ENCODE measurements at places on chromosomes 12 and 14.

DNA sequence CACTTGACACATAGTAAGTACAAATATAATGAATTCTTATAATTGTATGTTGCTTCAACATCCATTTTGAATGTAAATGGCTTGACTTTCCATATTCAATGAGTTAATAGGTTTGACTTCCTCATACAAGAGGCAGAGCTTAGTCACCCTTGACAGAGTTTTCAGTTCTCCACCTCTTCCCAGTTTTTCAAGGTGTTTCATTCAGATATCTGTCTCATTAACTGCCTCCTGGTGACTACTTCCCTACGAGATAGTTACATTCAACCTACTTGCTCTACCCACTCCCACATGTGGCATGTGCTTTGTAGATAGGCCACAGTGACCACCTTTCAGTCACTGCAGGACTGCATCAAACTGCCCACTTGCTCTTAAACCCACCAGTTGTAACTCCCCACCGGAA is 60.0 kb downstream of the MYF5 start:
- no peak for DNase-seq

- DNase-seq, result no peak
These were observed 980.5 kb downstream of the FLRT2 start for GRCh38 chr14:86510491-86510890.

DNA sequence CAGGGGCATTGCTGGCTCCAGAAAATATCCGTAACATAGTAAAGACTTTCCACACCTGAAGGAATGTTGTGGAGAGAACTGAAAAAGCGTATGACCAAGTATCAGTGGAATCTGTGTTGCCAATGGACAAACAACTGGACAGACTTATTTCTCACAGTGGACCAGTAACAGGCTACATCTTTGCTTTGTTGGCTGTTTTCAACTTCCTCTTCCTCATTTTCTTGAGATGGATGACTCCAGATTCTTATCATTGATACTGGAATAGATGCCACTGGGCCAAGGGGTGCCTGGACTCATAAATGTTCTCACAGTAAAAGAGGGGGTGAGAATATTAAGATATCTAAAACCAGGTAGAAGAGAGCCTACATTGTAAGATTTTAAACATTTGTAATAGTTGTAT is 6.4 kb downstream of the GAS2L3 start:
- no peak for DNase-seq

GRCh38 chr12:16435875-16436554 is 88.6 kb downstream of the MGST1 start:
- no peak for DNase-seq

DNA sequence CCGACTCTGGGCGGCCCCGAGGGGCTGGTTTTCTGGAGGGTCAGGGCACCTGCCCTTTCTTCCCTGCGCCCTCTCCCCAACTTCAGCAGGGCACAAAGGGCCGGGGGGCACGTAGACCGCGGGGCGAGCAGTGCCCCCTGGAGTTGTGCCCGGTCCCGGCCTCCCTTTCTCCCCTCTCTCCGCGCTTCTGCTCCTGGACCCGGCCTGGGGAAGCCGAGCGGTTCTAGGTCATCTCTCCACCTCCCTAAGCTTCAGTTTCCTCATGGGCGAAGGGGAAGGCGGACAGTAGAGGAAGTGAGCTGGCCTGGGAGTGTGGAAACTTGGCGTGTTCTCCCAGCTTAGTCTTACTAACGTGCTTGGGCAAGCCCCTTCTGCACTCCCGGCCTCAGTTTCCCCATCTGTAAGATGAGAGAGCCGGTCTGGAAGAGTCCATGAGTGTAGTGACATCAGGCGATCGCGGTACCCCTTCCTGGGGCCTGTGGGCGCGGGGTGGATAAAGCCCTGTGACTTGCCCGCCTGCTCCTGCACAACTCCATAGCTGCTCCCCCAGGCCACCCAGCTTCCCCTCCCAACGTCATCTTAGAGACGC is 158.6 kb upstream of the PARP11 start:
- DNase-seq, result peak; percentile 3

- DNase-seq, result no peak
These were observed 101.0 kb downstream of the DERA start for GRCh38 chr12:16012117-16012516.

- DNase-seq, result no peak
These were observed 25.4 kb upstream of the TCL1A start for GRCh38 chr14:95739356-95739755.

DNA sequence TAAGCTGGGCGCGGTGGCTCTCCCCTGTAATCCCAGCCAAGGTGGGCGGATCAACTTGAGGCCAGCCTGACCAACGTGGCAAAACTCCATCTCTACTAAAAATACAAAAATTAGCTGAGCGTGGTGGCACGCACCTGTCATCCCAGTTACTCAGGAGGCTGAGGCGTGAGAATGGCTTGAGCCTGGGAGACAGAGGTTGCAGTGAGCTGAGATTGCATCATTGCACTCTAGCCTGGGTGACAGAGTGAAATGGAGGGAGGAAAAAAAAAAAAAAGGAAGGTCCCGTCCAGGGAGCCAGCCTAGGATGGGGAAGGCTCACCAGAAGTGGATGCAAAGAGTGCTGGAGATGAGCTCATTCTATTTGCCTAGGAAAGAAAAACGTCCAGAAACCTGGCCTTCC is 1.9 kb upstream of the CD27 start:
- DNase-seq, result no peak

- no peak for DNase-seq
These were observed 40.7 kb downstream of the PPFIBP1 start for GRCh38 chr12:27564612-27565213.

DNA sequence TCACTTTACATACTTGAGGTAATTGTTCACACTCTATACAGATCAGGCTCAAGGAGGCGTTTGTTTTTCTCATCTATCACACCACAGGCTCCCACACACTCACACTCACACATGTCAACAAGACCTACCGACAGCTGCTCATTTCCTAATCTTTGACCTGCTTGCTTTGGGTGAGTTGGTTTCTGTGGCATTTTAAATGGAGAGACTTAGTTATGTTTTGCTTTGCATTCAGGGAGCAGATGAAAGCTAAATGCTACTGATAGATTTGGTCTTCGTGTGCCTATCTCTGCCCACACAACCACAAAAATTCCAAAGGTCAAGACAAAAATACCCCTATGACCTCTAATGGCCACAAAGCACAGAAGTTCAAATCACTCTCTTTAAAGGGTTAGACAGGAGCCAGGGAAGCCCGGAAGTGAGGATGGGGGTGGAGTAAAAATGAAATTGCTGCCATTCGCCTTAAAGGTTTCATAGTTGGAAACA is 203.5 kb upstream of the G2E3 start:
- no peak for DNase-seq

GRCh38 chr14:85602345-85602744 is 72.4 kb downstream of the FLRT2 start:
- DNase-seq, result no peak

DNA sequence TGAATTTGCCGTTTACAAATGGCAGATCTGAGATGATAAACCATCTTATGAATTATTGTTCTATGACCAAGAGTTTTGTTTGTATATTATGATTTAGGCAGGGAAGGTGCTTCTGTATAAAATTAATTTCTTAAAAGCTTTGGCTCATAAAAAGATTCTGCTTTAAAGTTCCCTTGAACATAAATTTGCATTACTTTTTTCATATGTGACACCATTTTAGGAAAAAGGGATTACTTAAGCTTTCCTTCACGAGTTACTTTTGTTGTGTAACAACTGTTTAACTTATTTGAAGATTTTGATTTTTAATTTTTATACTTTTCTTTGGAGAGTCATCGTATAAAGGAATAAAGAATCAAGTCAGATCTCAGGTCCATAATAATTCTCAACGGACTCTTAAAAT is 3.3 kb downstream of the ETNK1 start:
- DNase-seq, result no peak

DNA sequence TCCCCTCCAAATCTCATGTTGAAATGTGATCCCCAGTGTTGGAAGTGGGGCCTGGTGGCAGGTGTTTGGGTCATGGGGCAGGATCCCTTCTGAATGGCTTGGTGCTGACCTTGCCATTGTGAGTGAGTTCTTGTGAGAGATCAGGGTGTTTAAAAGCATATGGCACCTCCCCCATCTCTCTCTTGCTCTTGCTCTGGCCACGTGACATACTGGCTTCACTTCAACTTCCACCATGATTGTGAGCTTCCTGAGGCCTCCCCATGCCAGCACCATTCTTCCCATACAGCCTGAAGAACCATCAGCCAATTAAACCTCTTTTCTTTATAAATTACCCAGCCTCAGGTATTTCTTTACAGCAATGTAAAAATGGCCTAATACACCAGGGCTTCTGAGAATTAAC is 79.8 kb upstream of the C14orf132 start:
- no peak for DNase-seq

DNA sequence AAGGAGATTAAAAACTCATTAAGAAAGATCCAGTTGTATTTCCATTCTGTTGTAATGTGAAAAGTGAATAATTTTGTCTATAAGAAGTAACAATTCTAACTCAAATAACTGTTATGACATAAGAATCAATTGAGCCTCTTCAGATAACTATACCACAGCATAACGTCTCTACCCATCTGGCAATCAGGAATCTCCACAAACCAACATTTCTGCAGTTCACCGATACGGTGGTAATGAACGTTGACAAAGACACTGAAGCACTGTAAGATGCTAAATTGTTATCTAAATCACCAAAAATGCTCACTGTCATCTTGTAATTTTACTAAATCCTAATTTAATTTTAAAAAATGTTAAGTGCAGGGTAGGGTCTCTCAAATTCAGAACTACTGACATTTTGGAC is 130.9 kb upstream of the USP15 start:
- no peak for DNase-seq

DNA sequence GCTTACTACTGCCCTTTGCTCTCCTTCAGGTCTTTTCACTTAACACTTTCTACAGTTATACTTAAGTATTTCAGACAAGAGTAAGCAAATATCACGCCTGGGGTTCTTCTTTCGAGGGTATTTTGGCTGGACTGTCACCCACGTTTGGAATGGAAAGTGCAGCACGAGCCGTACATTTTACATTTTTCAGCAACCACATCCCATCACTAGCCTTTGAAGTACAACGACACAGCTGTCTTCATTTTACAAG is 349 bp upstream of the FAM177A1 start:
- DNase-seq, result no peak

- no peak for DNase-seq
These were observed 8.0 kb downstream of the CCDC198 start for GRCh38 chr14:57485635-57486034.

DNA sequence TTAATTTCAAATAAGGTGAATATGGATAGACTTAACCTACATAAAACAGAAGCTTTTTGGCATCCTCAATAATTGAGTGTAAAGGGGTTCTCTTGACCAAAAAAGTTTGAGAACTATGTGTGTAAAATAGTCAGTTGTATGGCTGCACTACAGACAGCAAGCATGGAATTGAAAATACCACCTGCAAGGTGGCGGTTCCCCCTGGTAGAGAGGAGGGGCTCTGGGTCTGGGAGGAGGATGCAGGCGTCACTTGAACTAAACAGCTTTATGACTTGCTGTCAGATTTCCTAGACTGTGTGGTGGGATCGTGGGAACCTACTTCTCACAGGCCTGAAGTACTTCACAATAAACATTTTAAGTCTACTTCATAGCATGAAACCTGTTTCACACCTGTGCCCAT is 6.3 kb downstream of the EVL start:
- DNase-seq, result no peak

DNA sequence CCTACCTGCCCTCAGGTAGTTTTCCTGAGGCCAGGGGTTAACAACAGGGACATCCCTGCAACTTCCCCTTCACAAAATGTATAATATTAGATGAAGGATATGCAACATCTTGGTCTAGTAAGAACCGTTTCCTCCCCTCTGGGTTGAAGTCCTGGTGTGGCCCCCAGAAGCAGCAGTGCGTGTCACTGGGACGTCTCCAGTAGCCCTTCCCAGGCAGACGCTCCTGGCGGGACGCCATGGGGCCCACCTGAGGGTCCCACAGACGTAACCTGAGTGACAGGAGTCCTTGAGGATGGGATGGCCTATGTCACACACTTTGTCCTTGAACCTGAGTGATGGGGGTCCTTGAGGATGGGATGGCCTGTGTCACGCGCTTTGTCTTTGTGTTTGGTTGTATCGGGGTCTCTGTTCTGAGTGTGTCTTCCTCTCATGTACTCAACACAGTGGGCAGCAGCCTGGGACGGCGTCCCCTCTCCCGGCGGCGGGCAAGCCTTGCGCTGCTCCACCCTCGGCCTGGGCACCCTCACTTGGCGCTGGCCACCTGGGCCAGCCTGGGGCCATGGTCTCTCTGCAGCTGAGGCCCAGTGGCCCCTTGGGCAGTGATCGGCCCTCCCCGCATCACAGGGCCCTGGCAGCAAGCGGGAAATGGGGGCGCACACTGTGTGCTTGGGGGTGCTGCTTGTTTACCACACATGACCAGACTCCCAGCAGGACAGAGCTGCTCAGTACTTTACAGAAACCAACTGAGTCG is 14.3 kb upstream of the AMN start:
- DNase-seq, result no peak

- DNase-seq, result no peak
These were observed 169.4 kb downstream of the FOXN3 start for GRCh38 chr14:89247457-89248122.

DNA sequence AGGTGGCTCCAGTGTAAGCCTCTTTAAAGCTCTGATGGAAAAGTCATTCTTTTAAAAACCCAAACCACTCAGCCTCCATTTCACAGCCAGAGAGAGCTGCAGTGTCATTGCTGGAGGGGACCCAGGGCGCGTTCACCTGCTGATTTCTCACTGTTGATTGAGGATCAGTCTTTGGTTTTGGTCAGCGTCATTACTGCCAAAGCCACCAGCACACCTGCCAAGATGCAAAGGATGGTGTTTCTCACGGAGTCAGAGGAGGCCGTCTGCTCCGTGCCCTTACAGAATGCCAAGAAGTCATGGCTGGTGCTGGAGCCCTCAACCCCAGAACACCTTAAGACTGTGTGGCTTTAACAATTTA is 32.8 kb upstream of the BATF start:
- DNase-seq, result no peak

DNA sequence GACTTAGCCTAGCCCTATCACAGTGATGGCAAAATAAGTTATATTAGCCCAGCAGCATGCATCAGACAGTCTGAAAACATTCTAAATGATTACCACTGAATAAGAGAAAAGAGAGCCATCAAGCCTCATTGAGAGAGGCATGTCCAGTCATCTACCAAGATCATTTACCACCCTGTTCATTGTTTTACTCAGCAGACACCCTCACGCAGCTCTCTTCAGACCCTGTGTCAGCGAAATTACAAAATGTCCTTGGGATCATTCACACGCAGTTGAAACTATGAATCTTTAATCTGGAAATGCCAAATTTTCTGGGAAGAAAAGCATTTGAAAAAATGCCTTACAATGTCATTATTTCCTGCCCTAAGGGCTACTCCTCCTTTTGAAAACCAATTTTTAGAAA is 89.5 kb downstream of the PTPRO start:
- no peak for DNase-seq

- DNase-seq, result peak; percentile 7
These were observed 49.2 kb downstream of the FBXW8 start for GRCh38 chr12:116959845-116960514.

DNA sequence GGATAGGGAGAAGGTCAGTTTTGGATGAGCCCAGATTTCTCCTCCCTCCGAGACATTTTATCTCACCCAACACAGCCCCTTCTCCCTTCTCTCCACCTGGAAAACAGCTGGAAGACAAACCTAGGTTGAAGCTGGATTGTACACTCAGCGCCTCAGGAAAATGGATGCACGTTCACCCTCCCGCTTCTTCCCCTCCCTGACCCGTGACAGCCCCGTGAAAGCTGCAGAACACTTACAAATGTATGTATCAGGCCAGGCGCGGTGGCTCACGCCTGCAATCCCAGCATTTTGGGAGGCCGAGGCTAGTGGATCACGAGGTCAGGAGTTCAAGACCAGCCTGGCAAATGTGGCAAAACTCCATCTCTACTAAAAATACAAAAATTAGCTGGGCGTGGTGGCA is 4.2 kb downstream of the RNU4-2 start:
- no peak for DNase-seq

GRCh38 chr12:111975161-111975931 is 37.6 kb downstream of the TMEM116 start:
- no peak for DNase-seq

Data from stimulated activated CD4-positive, alpha-beta T cell treated with anti-CD3 and anti-CD28 coated beads, Interleukin-12 subunit alpha, Interleukin-12 subunit beta, amount 100 ng/mL, for 4 hours (primary cell).